ENCODE measurements at places on chromosomes 12 and 14.

GRCh38 chr12:79617696-79618095 lies 73.1 kb downstream of the PAWR start:
- no peak for DNase-seq

DNA sequence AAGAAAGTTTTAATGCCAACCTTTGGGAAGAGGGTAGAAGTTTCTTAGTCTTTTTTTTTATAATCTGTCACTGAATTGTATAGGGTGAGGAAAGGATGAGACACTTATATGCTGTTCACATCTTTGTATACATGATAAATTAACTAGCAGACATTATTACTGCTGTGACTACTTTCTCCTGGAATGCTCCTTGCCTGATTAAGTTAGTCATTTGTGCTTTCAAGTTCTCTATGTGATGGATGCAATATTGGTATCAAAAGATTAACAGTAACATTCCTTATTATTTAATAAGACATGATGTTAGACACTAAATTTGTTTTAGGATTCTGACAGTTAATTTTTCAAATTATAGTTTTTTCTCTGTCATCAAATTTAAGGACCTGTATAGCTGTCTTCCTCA lies 223.4 kb upstream of the GARIN2 start:
- DNase-seq, result no peak

GRCh38 chr12:108832730-108833354 lies 24.5 kb downstream of the SSH1 start:
- DNase-seq, result no peak

GRCh38 chr14:81743605-81744004 lies 210.0 kb upstream of the SEL1L start:
- no peak for DNase-seq

- DNase-seq, result no peak
These were observed 9.2 kb upstream of the VWF start for GRCh38 chr12:6133642-6134041.

DNA sequence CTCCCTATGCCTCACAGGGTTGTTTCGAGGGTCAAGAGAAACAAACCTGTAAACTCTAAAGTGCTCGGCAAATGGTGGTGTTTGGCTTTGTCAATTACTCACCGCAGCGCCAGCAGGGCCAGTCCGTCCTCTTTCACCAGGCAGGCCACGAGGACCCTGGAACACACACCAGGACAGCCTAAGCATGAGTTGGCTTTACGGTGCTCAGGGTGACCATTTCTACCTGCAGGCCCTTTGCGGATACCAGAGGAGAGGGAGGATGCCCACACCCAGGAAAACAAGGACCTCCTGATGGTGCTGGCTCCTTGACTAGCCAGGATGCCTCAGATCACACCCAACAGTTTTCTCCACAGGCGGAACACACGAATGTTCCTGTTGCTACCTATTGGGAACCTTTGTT lies 11.5 kb downstream of the COL2A1 start:
- DNase-seq, result no peak

GRCh38 chr12:92466391-92467305 lies 236.1 kb upstream of the PLEKHG7 start:
- no peak for DNase-seq

DNA sequence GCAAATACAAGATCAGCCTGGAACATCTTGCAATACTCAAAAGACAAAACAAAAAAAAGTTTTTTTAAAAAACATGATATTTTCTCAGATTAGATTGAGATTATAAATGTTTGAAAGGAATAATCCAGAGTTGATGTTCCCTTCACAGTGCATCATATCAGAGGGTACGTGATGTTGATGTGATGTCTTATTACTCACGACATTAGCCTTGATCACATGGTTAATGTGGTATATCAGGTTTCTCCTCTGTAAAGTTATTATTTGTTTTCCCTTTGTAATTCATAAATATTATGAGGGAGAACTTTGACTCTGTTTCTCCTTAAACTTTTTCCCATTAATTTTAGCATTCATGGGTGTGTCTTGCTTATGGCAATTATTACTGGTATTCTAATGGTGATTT lies 26.6 kb downstream of the LIMA1 start:
- no peak for DNase-seq

DNA sequence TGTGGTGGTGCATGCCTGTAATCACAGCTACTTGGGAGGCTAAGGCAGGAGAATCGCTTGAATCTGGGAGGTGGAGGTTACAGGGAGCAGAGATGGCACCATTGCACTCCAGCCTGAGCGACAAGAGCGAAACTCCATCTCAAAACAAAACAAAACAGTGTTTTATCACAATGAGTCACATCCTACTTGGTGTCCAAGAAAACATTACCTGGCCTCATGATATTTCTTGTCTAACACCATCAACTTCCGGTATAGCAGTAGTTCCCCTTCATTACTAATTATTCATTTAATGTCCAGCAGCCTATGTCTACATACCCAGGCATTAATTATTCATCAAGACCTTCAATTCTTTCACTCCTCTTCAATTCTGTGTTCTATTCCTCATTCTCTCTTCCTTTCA lies 115.5 kb downstream of the CCDC59 start:
- no peak for DNase-seq

GRCh38 chr12:67426067-67426466 lies 156.9 kb downstream of the CAND1 start:
- no peak for DNase-seq

- no peak for DNase-seq
These were observed 106.8 kb upstream of the RFLNA start for GRCh38 chr12:124188084-124188483.

- DNase-seq, result no peak
These were observed 13.8 kb upstream of the YY1 start for GRCh38 chr14:100225169-100225568.

DNA sequence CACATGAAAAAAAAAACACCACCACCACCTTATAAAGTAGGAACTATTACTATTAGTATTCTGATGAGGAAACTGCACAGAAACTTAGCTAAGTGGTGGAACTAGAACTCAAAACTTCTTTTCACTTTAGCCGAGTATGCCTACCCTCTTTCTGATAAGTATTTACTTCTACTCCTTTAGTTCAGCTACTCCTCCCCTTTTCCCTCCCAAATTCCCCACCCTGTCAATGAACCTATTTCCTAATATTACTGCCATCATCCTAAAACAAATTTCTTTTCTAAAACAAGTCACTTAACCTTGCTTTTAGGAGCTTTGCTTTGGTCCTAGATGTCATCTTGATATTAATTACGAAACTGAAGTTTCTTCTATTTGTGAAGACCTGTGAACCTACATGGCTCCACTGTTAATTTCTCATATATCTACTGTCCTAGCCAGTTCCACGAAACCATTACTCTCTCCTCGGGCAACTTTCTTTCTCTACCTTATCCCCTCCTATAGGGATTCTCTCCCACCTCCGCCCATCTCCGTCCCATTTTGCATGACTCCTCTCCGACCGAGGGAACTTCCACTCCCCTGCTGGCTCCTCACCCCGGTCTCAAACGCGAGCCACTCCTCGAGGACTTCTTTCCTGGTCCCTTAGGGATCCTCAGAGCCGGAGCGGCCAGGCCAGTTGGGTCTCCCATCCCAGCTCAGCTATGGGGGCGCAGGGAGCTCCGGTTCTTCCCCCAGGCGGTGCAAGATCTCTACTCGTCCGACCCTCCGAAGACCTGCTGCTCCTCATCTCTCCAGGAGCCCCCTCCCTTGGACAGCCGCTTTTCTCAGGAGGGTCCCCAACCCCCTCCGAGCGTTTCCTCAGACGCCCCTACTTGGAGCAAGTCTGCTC lies 1.1 kb downstream of the NUMB start:
- peak; percentile 33 for DNase-seq

GRCh38 chr14:54322246-54322645 lies 74.6 kb upstream of the CDKN3 start:
- DNase-seq, result no peak

- DNase-seq, result no peak
These were observed 91.9 kb downstream of the SLC24A4 start for GRCh38 chr14:92414690-92415445.

- peak; percentile 23 for DNase-seq
These were observed 211.1 kb upstream of the RGS6 start for GRCh38 chr14:71720978-71721624.

DNA sequence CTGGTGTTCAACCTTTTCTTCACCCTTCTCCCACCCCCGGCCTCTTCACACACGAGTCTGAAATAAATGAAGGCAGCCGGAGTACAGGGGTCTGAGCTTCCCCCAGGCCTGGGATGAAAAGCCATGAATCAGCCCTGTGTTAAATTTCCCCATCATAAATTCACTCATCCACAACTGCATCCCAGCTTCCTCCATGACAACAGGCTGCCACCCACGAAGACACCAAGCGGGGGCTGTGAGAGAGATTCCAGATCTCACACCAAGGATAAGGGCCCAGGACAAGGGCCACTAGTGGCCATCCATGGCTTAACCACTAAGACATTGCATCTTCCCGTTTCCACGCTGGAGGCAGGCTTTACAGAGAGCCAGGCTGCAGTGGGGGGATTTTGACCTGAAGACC lies 93.9 kb upstream of the NCOR2 start:
- DNase-seq, result no peak

DNA sequence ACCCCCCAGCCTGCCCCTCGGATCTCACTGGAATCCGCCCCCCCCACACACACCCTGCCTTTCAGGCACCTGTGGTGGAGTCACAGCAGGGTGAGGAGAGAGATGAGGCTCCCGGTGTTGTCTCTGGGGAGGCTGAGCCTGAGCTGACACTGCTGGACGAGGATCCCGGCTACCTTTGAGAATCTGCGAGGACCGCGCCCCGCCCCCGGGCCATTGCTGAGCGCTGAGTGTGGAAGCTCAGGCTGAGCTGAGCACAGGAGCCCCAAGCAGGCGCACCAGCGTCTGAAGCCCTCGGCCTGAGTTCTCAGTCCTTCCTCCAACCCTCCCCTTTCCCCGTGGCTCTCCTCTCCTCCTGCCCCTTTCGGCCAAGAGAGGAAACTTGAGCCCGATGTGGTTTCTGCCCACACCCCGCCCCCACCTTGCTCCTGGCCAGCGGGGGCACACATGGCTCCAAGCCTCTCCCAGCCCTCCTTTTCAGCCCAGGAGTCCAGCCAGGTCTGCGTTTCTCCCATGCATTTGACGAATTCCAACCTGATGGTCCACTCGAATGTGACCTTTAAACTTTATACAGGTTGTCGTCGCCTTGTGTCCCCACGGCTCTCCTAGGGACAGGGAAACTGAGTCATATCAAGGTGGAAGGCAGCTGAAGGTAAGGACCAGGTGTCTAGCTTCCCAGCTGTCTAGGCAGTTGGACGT lies at the start of gene NFE2:
Gene NFE2 (minus strand): TSS at position 284 of the 696 bp plus-strand sequence. CDS start 5,767 bp downstream, outside the sequence.
- DNase-seq, result peak; percentile 47

- no peak for DNase-seq
These were observed 357.0 kb downstream of the CACNA1C start for GRCh38 chr12:2409656-2410265.

DNA sequence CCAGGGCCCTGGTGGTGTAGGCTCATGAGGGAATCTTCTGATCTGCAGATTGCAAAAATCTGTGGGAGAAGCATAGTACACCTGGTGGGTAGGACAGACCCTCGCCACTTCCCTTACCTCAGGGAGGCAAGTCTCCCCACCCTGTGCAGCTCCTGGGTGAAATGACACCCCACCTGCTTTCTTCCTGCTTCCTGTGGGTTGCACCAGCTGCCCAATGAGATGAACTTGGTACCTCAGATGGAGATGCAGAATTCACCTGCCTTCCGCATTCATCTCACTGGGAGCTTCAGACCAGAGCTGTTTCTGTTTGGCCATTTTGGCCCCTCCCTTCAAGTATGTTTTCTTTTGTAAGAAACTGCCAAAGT lies 4.7 kb downstream of the CLEC2D start:
- DNase-seq, result peak; percentile 37

DNA sequence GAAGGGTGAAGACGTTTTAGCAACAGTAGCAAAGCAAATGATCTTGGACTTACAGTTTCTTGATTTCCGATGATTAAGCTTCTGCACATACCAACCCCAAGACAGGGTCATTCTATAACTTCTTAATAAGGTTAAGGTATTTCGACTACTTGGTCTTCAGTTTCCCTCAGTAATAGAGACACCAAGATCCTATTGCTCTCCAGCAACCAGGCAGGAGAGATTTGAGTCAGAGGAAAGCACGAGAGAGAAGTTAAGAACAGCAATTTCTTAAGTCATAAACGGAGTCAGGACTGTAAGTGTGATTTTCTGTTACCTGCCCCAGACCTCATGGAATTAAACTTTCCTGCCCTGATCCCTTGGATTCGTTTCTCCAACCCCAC lies 215.6 kb downstream of the TTC8 start:
- DNase-seq, result no peak

GRCh38 chr14:82421286-82421685 lies 887.6 kb upstream of the SEL1L start:
- no peak for DNase-seq

DNA sequence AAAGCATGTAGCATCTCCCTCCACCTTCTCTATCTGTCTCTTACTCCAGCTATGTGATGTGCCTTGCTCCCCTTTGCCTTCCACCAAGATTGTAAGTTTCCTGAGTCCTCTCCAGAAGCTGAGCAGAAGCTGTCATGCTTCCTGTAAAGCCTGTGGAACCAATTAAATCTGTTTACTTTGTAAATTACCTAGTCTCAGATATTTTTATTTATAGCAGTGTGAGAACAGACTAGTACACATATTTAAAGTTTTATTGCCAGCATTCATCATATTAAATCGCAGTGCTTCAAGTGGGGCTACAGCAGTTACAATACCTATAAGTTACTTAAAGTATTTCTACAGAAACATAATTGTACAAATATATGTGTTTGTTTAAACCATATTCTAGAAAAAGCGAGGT lies 973.1 kb downstream of the SLC16A7 start:
- no peak for DNase-seq

Measured in stimulated activated naive CD8-positive, alpha-beta T cell treated with anti-CD3 and anti-CD28 coated beads, Interleukin-15, Interleukin-2, amounts not matched to agents 100 U/mL and 50 U/mL, for 24 hours (primary cell).